ENCODE measurements at places on chromosomes 12 and 14. TPM values are rescaled to one million over a fixed set of nuclear protein-coding genes. Genes with fewer than 3 reads are reported as not detected.

Gene PDZRN4
- total RNA-seq: not detected

Gene DBX2
- not detected for total RNA-seq

Gene ERP27
- 0.06 TPM for total RNA-seq

Gene CMA1
- total RNA-seq: not detected

Gene TTC5
- 38.6 TPM for total RNA-seq

Gene RAPGEF3
- 39.3 TPM for total RNA-seq

Gene NCOR2
- total RNA-seq: 14.6 TPM

Gene KCNK13
- not detected for total RNA-seq

Gene PPP1R3E
- 0.81 TPM for total RNA-seq

Gene TIMELESS
- total RNA-seq: 11.3 TPM

Gene SYT10
- total RNA-seq: not detected

Gene TRPV4
- 1.9 TPM for total RNA-seq

Gene FLVCR2
- 1.9 TPM for total RNA-seq

Gene CLEC9A
- total RNA-seq: not detected

Gene ESPL1
- total RNA-seq: 9.4 TPM

Gene DNAI7
- total RNA-seq: not detected

Gene DHH
- total RNA-seq: 0.65 TPM

Gene OVCH1
- not detected for total RNA-seq

Gene PAH
- total RNA-seq: not detected

Gene PPM1H
- 3.1 TPM for total RNA-seq

Gene OTX2
- not detected for total RNA-seq

Gene DPPA3
- not detected for total RNA-seq

Gene ABCC9
- under 0.01 TPM for total RNA-seq

Gene ADAM21
- 0.44 TPM for total RNA-seq

Gene NUDT4
- total RNA-seq: 49.5 TPM

Gene ITPR2
- 15.2 TPM for total RNA-seq

Gene ESR2
- total RNA-seq: 0.49 TPM

Gene BCL11B
- under 0.01 TPM for total RNA-seq

Gene PARP11
- 2.8 TPM for total RNA-seq

Gene LYZ
- not detected for total RNA-seq

Gene CCDC196
- not detected for total RNA-seq

Gene RHEBL1
- 1.4 TPM for total RNA-seq

Gene IFNG-AS1
- total RNA-seq: not detected

Gene GLS2
- total RNA-seq: 0.44 TPM

Gene APEX1
- 50.5 TPM for total RNA-seq

Gene FOXM1
- total RNA-seq: 8.9 TPM

Gene CLEC4C
- total RNA-seq: not detected

Gene RNASE1
- total RNA-seq: 99.4 TPM

Gene STAC3
- not detected for total RNA-seq

Gene KRT86
- total RNA-seq: not detected

Gene GALNT8
- 0.13 TPM for total RNA-seq

Gene TTC9
- 0.06 TPM for total RNA-seq

Gene GLIPR1L2
- not detected for total RNA-seq

Gene CDH24
- total RNA-seq: 10.9 TPM

Gene IL31
- total RNA-seq: not detected

Gene ALDH1L2
- total RNA-seq: 0.65 TPM

Gene ZNF891
- 0.32 TPM for total RNA-seq

Gene ANO4
- total RNA-seq: 0.16 TPM

Gene PLEKHA5
- total RNA-seq: 15.2 TPM

Gene TAS2R20
- 1.6 TPM for total RNA-seq

Gene CALCOCO1
- total RNA-seq: 101 TPM

Gene HOXC4
- total RNA-seq: not detected

Gene SLC41A2
- total RNA-seq: 17.8 TPM

Gene KRT83
- not detected for total RNA-seq

Gene MYBPC1
- total RNA-seq: not detected

Gene TTC6
- not detected for total RNA-seq

Gene TMBIM6
- 281 TPM for total RNA-seq

Gene CCDC38
- total RNA-seq: not detected

Data from bladder microvascular endothelial cell (primary cell).